ENCODE measurements at places on chromosomes 12 and 14.
A peak's percentile ranks its signal among the peaks of the same experiment; 100 is the strongest.

DNA sequence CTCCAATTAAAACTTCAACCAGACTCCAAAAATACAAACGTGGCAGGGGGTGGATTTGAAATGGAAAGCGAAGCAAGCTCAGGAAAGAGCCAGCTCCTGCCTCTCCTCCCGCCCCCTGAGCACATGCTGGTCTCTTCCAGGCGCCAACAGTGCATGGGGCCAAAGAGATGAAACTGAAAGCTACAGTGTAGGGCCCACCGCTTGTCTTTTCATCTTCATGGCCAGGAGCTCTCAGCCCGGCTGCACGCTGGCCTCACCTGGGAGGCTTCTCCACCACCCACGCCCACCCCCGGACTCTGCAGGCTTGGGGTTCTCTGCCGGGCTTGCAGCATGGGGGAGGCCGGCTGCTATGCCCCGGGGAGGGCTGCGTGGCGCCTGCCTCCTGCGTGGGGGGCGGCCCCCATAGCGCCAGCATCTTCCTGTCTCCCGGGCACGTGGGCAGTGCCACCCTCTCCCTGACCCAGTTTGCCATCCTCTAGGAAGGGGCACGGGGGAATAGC, 2.0 kb downstream of the RIMBP2 start:
- no peak for DNase-seq

DNA sequence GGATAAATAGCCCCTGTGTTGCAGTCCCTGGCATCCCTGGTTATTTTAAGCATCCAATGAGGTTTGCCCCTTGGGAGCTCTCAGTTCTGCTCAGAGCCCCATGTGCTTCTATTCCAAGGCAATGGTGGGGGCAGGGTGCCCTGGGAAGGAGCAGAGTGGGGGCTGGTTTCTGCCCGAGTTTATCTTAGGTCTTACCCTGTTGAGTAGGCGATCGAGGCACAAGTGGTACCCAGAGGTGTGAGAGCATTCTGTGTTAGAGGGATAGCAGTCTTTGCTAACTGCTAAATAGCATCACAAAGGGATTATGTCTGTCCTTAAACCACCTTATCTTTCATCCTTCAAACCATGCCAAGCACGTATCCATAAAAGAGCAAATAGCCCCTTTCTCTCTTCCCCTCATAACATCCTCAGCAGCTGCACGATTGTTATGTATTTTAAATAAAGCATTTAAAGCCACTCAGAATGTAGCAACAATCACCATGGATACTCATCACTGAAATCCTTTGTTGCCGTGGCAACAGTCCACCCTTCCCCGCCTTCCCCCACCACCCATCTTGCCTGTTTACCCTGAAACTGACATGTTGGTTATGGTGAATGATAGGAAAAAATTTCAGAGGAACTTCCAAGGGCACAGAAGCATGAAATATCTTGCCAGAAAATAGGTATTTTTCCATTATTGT, 139.3 kb downstream of the PTPN11 start:
- peak; percentile 65 for DNase-seq

DNA sequence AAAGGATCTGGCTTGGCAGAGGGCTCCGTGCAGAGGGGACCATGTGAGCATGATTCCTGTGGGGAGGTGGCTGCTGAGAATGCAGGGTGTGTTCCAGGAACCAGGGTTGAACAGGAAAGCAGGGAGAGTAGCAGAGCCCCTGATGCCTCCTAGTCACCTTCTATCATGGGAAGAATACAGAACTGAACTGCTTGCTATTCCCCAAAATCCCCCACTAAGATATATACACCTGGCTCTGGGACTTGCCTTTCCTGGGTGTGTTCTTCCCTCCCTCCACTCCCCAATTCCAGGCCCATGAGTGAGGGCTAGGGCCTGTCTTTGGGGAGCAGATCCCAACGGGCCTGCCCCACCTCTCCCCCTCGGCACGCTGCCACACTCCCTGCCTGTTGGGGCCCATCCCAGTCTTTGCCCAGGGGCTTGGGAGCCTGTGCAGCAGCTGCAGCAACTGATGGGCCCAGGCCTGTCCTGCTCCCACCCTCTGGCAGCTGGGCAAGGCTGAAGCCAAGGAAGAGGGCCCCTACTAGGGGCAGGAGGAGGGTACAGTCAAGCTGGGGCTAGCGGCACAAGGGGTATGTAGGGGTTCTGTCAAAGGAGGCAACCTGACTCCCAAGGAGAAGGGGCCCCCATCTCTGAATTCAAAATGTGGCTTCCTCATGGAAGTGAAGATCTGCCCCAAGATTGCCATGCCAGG, 3.2 kb downstream of the AJUBA start:
- DNase-seq: no peak

DNA sequence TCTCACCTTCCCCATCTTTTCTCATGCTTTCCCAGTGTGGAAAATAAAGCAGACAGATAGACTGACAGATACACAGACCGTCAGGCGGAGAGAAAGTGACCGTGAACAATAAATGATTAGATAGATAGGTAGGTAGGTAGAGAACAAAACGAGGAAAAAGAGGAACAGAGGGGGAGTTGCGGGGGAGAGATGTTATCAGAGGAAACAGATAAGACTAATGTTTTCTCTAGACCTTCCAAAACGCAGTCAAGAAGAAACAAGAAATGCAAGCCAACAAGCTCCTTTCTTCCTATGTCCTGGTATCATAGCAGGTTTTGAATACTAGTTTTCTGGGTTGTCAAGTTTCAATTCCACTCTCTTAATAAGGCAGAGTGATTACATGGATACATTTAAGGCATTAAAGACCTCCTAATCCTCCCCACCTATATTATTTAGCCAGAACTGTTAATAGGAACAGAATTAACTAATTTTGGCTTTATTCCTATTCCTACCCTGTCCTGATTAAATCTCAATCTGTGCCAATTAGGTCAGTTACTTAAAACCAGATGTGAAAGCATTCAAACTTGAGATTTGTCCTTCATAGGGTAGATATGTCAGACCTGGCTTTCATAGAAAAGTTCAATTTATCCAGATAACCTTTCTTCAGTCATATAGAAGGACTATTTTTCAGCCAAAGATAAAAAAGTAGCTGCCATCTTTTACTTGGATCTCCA, 89.0 kb upstream of the PTPRR start:
- no peak for DNase-seq

- DNase-seq: peak; percentile 72
Measured at GRCh38 chr12:57896434-57897201, 44.7 kb upstream of the ATP23 start.

DNA sequence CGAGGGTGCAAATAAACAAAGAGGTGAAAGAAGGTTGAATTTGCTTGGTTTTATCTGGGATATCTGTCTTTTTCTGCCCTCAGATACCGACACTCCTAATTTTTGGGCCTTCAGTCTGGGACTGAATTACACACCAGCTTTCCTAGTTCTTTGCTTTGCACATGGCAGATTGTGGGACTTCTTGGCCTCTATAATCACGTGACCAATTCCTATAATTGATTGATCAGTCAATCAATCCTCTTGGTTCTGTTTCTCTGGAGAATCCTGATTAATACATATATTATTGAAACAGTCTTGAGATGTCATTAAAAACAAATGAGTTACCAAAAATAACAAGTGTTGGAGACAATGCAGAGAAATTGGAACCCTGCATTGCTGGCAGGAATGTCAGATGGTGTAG, 62.7 kb downstream of the SUDS3 start:
- no peak for DNase-seq

GRCh38 chr14:72779679-72780078, 114.2 kb downstream of the DPF3 start:
- DNase-seq: no peak

DNA sequence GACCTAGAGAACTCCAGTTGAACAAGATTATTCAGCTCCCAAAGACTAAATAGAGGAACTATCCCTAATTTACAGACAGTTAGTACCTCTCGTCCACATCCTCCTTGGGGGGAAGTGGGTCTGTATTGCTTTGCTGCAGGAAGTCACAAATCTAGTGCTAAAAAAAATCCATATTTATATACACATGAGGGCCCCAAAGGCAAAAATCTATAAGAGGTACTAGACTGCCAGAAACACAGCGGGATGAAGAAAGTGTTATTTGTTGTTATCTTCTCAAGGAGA, 190.1 kb downstream of the TTC8 start:
- DNase-seq: no peak

GRCh38 chr12:130602251-130602650, 113.8 kb downstream of the RIMBP2 start:
- no peak for DNase-seq

DNA sequence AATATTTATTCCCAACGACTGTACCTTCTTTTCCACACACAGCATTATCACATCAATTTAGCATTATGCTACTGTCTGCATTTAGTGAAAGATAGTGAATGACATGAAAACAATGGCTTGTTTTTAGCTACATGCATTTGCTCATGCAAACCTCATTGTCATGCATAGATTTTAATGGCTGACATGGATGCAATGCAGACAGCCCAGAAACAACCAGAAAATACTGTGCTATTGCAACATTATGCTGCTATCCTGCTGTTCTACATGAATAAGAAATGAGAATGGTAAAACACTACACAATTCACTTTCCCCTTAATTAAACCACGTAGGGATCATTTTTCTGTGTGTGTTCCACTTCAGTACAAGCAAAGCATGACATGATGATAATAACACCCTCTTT, 90.8 kb downstream of the LIN7A start:
- DNase-seq: peak; percentile 86
